ENCODE measurements at places on chromosomes 1 and 21.

DNA sequence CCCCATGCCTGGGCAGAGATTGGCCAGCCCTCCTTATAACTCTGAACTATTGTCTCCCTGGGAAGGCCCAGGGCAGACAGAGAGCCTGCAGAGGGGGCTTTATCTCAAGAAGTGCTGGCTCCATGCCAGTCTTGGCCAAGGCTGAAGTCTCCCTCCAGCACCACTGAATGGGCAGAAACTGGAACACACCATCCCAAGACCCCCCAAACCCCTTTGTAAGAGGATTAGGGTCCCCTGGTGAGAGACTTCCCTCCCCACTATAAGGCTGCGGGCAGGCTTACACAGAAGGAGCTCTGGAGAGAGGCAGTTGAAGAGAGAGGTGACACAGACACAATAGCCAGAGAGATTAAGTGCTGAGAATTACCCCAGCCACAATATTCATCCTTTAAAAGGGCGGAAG lies 97.2 kb downstream of the NAV1 start:
- peak; percentile 44 for DNase-seq

DNA sequence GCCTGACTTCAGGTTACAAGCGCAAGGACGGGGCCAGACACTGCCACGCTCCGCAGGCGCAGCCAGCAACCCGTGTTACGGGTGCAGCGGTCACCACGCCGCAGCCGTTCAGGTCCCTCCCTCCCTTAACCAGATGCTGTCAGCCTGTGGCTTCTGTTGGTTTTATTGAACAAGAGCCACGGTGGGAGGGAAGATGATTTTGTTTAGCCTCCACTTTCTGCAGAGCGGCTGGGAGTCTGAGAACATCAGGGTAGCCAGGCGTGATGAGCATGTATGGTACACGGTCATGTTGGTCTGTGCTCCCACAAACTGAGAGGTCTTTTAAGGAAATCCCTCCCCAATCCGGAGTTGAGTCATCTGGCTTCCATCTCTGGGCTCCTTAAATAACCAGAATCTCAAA lies 18.5 kb upstream of the ADARB1 start:
- DNase-seq = no peak

DNA sequence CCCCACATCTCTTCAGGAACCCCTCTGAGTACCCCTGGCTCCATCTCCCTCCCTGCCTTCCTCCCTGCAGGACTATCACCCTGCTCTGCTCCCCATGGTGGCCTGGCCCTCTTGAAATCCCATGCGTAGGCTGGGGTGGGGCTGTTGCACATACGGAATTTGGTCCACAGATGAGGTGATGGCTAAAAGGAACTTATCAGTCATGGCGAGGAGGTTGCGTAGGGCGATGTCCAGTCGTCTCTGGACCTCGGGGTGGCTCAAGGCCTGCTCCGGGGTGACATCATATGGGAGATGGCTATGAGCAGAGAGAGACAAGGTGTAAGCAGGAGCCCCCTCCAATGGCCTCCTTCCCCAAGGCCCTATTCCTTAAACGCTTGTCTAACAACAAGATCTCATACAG lies 35.3 kb downstream of the IQGAP3 start:
- DNase-seq = no peak

- no peak for DNase-seq
These were observed 21.9 kb upstream of the ID3 start for GRCh38 chr1:23581219-23581618.

DNA sequence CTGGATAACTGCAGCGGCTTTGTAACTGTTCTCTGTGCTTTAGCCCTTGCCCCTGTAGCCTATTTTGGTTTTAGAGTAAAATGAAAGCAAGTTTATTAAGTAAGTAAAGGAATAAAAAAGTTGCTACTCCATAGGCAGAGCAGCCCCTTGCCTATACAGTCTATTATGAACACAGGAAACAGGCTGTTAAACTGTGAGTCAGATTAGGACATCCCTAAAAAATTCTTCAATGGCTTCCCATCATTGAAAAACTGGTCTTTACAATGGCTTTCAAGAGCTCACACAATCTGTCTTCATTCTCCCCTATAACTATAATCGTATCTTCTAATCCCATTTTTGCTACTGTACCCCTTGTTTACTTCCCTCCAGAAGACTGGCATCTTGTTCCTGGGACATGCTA lies 43.0 kb downstream of the ATG4C start:
- no peak for DNase-seq

- DNase-seq = no peak
These were observed 2.6 kb downstream of the PFDN2 start for GRCh38 chr1:161115132-161115711.

- DNase-seq = no peak
These were observed 10.0 kb downstream of the EDARADD start for GRCh38 chr1:236403905-236404696.

DNA sequence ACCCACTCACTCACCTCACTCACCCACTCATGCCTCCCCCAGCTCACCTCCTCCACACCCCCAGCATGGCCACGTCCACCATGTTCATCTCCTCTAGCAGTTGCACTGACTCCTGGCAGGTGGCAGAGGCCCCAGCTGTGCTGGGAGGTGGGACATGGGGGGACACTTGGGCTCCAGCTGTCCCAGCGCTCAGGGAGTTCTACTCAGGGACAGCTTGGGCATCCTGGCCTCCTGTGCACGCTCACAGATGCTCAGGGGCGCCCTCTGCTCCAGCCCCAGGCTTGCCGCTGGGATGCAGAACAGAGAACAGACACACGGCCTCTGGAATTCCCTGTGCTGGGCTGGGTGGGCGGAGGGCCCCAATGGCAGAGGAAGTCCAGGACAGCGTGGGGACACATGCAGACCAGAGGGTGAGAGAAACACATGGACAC lies 5.2 kb downstream of the KRTAP10-8 start:
- peak; percentile 75 for DNase-seq

DNA sequence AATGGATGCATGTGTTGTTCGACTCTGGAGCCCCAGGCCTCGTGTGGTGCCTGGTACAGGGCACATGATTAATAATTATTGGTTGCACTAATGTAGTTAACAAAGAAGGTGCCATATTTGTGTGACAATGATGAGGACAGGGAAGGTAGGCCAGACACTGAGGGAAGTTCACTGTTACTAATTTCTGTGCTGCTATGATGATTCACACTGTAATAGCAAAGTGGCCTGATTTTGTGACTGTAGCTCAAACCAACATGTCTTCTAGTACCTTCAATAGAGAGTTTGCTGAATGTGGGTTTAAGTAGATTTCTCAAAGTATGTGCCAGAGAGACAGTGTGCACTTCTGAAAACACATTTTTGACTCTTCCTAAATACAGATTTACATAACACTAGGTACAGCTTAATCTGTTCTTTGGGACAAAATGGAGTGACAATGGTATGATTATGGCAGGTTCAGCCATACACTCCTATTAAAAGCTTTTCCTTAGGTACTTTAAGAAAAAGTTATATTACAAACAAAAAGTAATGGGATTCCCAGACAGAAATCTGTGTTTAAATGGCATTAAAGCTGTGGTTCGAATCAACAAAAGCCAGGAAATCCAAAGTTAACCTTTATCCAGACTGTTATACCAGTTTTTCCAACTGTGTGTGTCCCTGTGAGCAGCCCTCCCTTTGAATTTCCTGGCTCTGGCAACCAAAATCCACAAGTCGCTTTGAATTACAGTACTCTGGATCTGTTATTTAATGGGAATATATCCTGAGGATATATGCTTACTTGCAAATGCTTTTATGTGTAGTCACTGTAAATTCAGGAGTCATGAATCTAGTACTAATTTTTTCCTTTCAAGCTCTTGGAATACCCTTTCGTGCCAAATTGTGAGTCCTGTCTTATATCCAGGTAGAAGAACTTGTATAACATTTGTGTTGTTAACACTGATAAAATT lies 277.1 kb upstream of the SGIP1 start:
- no peak for DNase-seq

DNA sequence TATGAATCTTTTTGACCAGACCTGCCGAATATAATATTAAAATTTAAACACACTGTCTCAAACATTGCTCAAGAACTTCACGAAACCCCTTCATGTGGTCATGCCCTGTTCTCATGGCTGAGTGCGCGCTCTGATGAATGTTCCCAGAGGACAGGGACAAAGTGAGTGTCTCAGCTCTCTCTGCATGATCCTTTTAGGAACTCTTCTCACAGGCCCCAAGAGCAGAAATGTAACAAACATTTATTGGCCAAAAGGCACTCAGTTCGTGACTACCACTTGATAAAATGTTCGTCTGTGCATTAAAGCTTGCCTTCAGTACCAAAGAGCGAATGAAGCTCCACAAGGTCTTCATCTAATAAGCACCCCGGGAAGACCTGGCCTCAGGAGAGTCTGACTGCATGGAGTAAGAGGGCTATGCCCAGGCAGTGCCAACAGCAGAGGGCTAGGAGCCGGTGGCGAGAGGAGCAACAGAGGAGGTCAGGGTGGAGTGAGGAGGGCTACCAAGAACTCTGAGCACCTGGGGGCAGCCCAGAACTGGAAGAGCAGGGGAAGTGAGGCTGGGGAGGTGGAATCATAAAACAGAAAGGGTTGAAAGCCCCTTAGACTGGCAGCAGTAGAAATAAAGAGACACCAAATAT lies 171.1 kb downstream of the RHOU start:
- no peak for DNase-seq

DNA sequence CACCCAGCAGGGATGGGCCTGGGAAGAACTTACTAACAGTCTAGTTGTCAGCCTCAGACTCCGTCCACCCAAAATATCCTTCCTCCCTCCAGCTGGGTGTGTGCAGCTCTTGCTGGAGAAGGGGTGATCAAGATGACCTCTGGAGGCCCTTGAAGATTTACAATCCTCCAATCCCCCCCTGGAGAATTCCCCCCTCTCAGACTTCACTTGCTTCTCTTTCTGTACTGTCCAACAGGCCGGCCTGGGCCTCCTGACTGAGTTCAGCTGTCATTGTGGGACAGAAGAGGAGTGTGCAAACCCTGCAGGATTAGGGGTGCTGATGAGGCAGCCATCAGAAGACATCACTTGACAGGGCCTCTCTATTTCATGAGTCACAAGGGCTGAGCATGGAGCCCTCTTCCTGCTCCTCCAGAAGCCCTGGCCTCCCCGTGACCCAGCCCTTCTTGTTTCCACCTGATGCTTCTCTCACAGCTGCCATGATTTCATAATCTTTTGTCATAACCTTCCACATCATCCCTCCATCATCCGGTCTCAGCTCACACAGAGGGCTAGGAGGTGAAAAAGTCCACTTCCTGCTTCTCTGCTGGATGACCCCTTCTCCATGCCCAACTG lies 17.5 kb upstream of the IGFN1 start:
- DNase-seq = no peak

GRCh38 chr1:108811611-108812010 lies 45.3 kb downstream of the AKNAD1 start:
- peak; percentile 23 for DNase-seq

- no peak for DNase-seq
These were observed 32.2 kb upstream of the IFNAR2 start for GRCh38 chr21:33197496-33197895.

DNA sequence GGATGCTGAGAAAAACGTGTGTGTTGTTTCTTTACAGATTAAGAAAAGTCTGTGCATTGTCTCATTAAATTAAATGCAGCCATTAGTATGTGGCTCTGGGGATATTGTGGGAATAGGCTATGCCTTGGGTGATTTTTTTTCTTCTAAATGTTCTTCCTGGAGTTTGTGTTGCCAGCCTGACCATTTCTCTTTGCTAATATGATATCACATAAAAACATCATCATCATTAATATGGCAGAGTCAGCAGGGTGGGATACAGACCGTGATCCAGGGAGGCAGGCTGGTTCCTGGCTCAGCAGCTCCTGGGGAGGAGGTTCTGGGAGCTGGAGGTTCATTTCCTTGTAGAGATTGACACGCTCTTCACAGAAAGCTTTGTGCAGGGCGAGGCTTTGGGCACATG lies 60.7 kb upstream of the SELENON start:
- DNase-seq = no peak

DNA sequence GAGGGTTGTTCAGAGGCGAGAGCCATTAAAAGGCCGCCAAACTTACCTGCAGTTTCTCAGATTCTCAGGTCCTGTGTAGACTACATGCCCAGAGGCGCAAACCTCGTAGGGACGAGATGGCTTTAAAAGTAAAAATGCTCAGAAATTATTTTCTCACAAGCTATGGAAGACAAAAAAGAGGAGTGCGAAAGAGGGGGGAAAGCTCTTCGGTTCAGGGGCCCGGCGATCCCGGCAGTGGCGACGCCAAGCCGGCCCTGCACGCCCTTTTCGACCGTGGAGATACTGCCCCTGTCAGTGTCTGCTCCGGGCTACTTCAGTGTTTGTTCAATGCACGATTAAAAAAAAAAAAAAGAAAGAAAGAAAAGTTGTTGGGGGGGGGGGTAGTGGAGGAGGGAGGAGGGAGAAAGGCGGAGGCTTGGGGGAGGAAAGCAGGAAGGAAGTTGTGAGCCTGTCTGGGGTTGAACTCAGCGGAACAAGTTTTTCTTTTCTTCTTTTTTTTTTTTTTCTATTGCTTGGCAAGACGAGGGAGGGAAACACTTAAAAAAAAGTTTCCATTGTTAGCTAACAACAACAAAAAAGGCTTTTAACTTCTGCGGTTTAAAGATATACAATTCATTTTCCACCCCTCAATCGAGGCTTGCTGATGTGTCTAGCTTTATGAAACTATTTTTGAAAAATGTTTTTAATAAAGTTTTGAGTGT lies at the start of gene ITPKB:
TSS of gene ITPKB (minus strand) at position 288 of the 701 bp plus-strand sequence. CDS start 1,824 bp downstream, outside the sequence.
- no peak for DNase-seq

DNA sequence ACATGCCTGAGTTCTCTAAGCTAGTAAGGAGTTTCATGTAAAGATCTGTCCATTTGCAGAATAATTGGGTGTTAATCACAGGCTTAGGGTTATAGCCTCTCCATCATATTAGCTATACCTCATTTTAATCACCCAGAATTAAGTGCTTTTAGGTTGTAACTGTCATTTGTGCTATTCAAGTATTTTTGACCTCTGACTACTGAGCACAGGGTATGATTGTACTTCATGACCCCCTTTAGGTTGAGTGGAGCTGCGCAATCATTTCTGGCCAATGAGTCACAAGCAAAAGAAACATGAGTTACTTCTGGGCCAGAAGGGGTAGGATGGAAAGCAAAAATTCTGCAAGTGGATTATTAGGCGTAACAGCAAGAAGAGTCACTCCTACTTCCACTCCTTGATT lies 8.4 kb upstream of the SNX7 start:
- DNase-seq = no peak

GRCh38 chr1:93817819-93818569 lies 61.0 kb downstream of the DNTTIP2 start:
- no peak for DNase-seq
